ENCODE measurements at places on chromosomes 16 and 17.

- DNase-seq, result no peak
Measured at GRCh38 chr16:25692742-25693508, 1.2 kb downstream of the HS3ST4 start.

GRCh38 chr16:60031740-60032139 lies 1297.6 kb upstream of the GOT2 start:
- DNase-seq, result no peak

DNA sequence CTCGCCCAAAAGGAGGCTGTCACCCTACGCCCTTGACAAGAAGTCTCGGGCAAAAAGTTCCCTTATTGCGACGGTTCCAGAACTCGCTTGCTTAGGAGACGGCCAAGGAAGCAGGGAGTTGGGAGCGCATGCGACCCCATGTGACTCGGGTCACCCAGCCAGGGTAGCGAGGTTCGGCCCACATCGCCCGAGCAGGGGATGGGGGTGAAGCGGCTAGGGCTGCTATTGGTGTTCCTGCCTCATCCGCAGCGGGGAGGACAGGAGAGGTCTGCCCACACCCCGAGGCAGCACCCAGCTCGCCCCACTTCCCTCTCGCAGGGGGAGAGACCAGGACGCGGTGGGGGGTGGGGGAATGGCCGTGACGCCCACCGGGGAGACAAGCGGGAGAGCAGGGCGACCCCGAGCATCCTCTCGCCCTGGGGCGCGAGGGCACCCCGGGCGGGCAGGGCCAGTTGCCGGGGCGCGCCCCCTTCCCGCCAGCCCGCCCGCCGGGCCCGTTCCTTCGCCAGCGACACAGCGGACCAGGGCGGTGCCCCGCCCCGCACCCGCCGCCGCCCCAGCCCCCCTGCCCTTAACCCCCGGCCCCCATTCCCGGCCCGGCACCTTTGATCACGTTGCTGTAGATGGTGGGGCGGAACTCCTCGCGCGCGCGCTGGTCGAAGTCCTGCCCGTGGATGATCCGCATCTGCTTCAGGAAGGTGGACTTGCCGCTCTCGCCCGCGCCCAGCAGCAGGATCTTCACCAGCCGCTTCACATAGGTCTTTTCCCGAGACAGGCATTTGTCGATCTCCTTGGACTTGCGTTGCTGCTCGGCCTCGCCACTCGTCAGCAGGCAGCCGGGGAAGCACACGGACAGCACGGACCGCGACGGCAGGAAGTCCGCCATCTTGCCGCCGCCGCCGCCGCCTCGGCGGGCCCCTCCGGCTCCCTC lies 567 bp downstream of the GNA13 start:
- peak; percentile 80 for DNase-seq

GRCh38 chr17:1160591-1161390 lies 19.0 kb downstream of the ABR start:
- DNase-seq, result no peak

DNA sequence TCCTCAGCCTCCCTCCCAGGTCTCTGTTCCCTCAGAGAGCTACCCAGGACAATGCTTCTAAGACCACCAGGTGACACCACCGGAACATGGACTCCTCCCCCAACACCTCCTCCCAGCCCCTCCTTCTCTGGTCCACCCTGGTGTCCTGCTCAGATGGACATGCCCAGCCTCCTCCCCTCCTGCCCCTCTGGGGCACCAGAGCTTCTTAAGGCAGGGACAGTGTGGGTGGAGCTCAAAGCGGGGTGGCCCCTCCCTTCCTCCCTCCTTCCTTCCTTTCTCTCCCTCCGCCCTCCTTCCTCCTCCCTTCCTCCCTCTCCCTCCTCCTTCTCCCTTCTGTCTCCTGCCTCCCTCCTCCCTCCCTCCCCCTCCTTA lies 22.7 kb downstream of the TRPV3 start:
- peak; percentile 49 for DNase-seq

- DNase-seq, result no peak
Measured at GRCh38 chr17:9473711-9474110, 101.9 kb downstream of the STX8 start.

DNA sequence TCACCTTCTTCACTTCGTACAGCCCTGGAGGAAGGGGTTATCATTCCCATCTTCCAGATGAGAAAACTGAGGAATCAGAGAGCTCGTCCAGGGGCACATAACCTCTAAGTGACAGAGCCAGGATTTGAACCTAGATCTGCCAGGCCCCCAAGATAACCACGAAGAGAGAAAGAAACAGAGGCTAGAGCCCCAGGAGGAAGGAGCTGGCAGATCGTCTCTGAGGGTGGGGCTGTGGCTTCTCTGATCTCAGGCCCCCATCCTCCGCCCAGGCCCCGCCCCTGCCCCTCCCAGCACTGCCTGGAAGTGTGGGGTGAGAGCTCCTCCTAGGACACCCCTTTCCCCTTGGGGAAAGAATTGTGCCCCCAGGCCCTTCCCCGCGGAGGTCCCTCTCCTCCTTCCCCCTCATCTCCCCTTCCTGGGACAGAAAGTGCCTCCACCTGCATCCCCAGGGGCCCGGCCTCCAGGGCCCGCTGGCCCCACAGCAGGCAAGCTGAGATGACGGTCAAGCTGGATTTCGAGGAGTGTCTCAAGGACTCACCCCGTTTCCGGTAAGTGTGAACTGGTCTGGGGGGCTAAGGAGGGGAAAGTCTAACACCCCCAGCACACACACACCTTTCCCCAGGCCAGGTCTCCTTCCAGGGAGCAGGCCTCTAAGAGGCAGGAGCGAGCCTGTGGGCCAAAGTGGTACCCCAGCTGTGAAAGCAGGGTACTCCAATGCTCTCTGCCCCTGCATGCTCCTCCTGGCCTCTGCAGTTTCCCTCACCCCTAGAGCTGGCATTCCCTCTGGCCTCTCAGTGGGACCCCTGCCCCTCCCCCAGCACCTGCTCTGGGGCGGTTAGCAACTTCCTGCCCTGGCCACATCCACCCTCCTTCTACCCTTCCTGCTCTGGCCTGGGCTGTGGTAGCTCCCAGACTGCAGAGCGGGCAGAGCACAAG lies at the start of gene ACAP1:
Gene ACAP1 (plus strand): TSS at position 290 of the 936 bp plus-strand sequence. CDS start 206 bp downstream, at position 496.
- DNase-seq, result peak; percentile 85

- no peak for DNase-seq
Measured at GRCh38 chr17:8909586-8910270, 42.3 kb upstream of the PIK3R6 start.

DNA sequence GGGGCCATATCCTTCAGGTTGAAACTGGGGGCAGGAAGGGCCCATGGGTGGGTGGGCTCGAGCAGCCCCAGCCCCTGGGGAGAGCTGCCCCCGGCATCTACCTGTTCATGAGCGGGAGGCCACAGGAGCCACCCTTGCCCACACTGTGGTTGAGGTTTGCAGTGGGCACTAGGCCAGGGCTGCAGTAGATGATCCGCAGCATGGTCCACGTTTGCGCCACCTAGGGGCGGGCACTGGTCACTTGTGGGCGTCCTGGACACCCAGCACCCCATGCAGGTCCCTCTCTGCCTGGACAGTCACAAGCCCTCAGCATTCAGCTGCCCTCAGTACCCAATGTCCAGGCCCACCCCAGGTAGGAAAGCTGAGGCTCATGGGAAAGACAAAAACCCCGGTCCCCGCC lies 1.8 kb upstream of the JMJD8 start:
- DNase-seq, result no peak

- DNase-seq, result no peak
Measured at GRCh38 chr16:57938936-57939871, 31.7 kb downstream of the CNGB1 start.

- DNase-seq, result no peak
Measured at GRCh38 chr16:72873044-72873443, 174.9 kb downstream of the ZFHX3 start.

DNA sequence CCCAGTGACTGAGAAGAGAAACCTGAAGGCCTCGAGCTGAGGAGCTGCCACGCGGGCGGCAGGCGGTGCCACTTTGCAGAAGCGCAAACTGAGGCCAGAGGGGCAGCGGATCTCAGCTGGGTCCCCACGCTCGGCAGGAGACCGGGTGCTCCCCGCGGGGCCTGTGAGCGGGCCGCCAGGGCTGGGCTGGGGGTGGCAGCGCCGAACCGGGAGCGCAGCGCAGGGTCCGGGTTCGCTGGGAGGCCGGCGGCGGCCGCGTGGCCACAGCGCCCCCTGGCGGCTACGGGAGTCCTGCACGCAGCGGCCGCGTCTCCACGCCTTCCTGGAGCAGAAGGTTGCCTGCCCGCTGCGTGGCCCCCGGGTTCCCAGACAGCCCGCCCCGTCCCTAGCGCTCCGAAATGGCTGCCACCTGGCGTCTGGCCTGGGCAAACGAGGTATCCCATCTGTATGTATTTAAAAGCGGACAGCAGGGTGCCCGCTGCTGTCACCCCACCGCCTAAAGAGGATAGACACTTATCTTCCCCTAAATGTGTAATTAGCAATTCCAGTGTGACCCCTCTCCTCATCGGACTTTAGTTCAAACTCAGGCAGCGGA lies 96.1 kb upstream of the CDH5 start:
- DNase-seq, result peak; percentile 69

GRCh38 chr16:80703131-80704071 lies 101.0 kb downstream of the CDYL2 start:
- DNase-seq, result no peak

GRCh38 chr17:34076743-34077631 lies 178.1 kb upstream of the CCL2 start:
- no peak for DNase-seq

DNA sequence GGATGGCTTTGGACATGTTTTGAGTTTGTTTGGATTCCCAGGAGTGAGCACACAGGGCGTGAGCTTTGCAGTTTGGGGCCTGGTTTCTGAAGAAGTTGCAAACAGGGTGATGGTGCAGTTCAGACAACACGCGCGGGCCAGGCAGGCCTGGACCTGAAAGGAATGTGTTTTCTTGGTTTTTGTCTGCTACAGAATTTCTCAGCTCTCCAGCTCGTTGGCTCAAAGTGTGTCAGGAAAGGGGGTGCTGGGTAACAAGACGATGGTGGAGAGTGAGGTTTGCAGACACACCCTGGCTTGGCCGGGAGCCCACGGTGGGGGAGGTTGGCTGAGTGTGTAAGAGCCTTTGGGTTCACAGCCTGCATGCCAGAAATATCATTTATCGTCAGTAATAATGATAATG lies 82.3 kb downstream of the CMIP start:
- DNase-seq, result no peak

DNA sequence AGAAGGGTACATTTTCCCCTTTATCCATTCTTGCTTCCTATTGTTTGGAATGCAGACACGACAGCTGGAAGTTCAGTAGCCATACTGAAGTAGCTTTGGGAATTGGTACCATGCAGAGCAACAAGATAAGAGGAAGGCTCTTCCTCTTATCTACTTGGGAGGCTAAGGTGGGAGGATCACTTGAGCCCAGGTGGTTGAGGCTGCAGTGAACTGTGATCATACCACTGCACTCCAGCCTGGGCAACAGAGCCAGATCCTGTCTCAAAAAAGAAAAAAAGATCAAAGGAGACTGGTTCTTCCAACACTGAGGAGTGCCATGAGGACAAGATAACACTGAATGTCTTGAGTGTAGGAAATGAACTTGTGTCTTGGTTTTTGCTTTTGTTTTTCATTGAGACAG lies 16.0 kb upstream of the RANGRF start:
- DNase-seq, result no peak

- no peak for DNase-seq
Measured at GRCh38 chr16:56294579-56294978, 103.3 kb downstream of the GNAO1 start.

DNA sequence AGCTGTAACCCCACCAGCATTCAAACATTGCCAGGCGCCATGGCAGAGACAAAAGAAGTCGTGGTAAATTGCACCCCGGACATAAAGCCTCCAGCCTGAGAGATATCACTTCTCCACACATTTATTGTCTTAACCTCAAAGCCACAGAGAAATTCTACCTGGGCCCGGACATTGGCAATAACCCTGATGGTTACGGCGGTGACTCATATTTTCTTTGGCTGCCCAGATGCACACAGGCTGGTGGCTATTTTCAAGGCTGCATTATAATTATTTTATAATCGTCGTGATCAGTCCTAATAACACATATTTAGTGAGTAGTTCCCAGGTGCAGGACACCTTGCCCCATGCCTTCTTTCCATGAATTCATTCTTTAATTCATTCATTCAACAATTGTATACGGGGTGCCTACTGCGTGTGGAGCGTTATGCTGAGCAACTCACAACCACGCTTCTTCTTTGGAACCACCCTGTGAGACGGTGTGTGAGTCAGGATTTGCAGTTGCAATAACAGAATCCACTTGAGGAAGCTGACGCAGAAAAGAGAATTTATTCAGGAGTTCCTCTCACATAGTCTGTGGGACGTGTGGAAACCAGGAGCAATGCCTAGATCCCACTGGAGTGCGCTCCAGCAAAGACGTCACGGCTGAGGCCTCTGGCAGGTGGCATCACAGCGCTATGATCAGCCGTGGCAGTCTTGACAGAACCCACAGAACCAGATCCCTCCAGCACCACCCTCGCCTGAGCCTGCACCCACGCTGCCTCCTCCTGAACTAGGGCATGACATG lies 245.7 kb downstream of the FOXL1 start:
- no peak for DNase-seq

- DNase-seq, result no peak
Measured at GRCh38 chr16:3819746-3820724, 60.5 kb downstream of the CREBBP start.

DNA sequence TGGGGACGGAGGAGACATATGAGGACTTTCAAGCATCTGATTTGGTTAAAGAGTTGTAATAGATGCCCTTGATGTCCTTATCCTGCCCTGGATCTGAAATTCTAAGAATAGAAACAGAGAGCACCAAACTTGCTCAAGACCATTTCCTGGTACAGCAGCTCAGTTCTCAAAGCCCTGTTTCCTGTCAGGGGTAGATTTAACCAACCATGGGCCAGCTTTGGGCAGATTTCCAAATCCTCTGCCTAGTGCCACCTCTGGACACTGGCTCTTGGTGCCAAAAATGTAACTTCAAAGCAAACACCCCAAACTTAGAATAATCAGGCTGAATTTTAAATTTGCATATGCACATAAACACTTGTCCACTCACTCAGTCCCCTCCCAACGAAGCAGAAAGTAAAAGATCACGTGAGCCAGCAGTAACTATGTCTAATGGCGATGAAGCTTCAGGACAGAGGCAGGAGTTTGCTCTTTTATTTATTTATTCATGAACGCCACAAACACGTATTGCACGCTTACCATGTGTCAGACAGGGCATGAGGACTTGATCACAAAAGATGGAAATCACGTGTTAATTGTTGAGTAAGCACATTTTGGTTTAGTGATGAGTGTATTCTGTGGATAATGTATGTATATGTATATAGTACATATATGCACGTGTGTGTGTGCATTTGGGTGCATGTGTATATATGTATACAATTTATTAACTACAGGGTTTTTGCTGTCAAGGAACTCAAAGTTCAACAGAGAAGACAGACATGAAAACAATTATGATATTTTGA lies 23.1 kb upstream of the SDK2 start:
- no peak for DNase-seq

DNA sequence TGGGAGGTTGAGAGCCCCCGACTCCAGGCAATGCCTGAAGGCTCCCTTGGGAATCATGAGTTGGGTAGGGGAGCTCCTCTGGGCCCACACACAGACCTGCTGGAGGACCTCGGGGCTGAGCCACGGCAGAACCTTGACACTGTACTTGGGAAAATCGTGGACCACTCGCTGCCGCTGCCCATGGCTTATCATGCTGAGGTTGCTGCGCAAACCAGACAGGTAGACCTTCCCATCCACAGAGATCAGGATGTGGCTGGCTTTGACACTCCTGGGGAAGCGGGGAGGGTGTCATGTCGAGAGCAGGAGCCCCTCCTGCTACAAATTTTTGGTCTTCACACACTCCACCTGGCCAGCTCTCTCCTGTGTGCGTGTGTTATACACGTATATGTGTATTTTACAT lies 7.2 kb upstream of the LIMD2 start:
- DNase-seq, result no peak

Measured in Karpas-422 (cell line).